Activated T-helper 2 cell treated with anti-CD3 and anti-CD28 coated beads, Interferon-gamma antibody, Interleukin-2, Interleukin-4, amounts not matched to agents 10 μg/mL and 5 μg/mL and 100 μg/mL, durations not matched to agents 14 hours and 24 hours and 36 hours (primary cell): ENCODE measurements at places on chromosomes 5 and 9. TPM values are rescaled to one million over a fixed set of nuclear protein-coding genes. Genes with fewer than 3 reads are reported as not detected.

The DENND1A gene
- total RNA-seq = 15.1 and 20.0 TPM in 2 replicates

DNA sequence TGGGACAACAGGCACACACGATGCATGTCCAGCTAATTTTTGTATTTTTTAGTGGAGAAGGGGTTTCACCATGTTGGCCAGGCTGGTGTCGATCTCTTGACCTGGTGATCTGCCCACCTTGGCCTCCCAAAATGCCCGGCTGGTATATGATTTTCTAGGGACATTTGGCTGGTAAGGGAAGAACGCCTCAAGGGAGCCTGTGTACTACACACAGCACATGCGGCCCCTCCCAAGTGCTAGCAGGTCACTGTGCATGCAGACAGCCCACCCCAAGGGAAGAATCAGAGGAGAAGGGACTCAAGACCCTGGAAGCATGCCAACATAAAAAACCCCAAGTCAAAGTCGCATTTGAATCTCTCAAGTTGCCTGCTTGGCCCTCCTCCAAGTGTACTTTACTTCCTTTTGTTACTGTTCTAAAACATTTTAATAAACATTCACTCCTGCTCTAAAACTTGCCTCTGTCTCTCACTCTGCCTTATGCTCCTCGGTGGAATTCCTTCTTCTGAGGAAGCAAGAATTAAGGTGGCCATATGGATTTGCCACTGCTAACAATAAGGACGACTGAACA is 24.3 kb upstream of the OTULINL start:
- peaks cover 3% of the 10 kb centered on the region for H3K27me3 ChIP-seq
- no peak overlapping the region for H3K4me3 ChIP-seq
- H3K27ac ChIP-seq = no peak overlapping the region
- peaks cover 9% of the 10 kb centered on the region for H3K4me1 ChIP-seq
- no peak for DNase-seq

The QRFP gene
- not detected in 2 replicates for total RNA-seq

The TRPM3 gene
- not detected in 2 replicates for total RNA-seq

The ADAMTS13 gene
- total RNA-seq = 1.5 and 1.6 TPM in 2 replicates

DNA sequence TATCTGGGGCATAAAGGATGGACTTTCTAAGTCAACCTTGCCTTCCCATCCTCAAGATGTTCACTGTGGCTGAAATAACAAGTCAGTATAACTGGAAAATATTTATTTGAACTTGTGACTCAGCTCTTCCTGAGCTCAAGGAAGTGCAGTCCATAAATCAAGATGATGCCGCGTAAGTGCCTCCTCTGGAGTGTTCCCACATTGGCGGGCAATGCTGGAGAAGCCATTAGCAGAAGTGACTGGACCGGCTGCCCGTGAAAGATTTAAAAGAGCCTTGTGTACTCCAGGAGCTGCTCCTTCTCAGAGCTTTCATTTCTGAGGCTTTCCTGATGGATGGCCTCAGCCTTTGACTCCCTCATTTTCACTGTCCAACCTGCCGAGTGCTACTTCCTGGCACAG is 17.4 kb downstream of the TMOD1 start:
- no peak overlapping the region for H3K27ac ChIP-seq
- no peak for DNase-seq
- H3K36me3 ChIP-seq = no peaks in the 10 kb centered on the region
- peaks cover 3% of the 10 kb centered on the region for H3K4me1 ChIP-seq

DNA sequence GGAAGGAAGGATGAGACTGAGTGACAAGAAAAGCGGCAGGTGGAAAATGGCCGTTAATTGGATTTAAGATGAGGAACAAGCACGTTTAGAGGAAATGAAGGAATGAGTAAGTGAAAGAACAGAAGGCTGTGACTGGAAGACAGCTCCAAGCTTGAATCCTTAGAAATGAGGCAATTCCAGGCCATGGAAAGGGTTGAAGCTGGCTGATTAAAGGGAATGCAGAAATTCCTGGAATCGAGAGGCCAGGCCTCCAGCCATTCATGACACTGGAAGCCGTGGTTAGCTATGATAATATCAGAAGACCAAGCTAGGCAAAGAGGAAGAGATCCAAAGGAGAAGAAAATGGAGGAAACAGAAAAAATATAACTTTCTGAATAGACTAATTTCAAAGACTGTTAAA is 84.2 kb downstream of the ARL15 start:
- peaks cover 7% of the 10 kb centered on the region for H3K27me3 ChIP-seq
- H3K4me3 ChIP-seq = no peak overlapping the region
- peaks cover 1% of the 10 kb centered on the region for H3K4me1 ChIP-seq
- no peak for DNase-seq
- H3K27ac ChIP-seq = no peak overlapping the region

DNA sequence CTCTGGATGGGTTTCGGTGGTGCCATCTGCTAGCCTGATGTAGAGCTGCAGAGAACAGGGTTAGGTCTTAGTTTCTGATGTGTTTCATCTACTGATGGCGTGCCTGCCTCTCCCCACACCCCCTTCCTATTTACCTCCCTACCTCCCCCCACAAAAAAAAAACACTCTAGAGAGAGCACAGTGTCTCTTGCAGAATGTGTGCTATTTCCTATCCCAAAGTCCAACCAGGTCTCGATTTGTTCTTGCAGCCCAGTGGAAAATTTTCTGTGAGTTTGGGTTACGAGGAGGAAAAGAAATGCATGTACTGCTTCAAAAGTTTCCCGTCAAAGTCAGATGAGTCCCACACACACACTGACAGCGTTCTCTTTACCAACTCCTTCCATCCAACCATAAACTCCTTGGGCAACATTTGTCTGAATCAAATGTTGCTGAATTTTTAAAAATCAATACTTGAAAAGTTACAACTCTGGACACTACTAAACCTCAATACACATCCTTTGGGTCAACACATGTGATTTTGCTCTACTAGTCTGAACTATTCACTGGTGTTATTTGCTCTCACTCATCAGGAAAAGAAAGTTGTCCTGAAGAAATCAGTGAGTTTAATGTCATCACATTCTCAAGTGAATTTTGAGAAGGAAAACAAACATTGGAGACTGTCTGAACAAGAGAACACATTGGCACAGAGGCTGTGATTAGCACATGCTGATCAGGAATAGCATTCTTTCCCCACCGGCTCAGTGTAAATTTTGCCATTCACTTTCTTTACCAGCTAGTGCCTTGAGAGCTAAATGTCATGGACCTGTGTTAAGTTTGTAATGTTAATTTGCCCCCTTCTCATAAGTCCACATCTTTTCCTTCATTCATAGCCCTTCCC is 84.1 kb downstream of the MAMDC2 start:
- no peak overlapping the region for H3K4me3 ChIP-seq
- no peak overlapping the region for H3K27ac ChIP-seq
- H3K4me1 ChIP-seq = no peaks in the 10 kb centered on the region
- no peaks in the 10 kb centered on the region for H3K36me3 ChIP-seq
- no peaks in the 10 kb centered on the region for H3K27me3 ChIP-seq
- no peak for DNase-seq

DNA sequence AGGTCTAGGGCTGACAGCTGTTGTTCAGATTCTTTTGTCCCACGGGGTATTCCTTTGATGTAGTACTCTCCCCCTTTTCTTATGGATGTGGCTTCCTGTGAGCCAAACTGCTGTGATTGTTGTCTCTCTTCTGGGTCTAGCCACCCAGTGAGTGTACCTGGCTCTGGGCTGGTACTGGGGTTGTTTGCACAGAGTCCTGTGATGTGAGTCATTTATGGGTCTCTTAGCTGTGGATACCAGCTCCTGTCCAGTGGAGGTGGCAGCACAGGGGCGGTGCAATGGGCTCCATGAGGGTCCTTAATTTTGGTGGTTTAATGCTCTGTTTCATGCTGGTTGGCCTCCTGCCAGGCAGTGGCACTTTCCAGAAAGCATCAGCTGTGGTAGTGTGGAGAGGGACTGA is 161.3 kb downstream of the CAVIN4 start:
- no peak overlapping the region for H3K4me3 ChIP-seq
- H3K4me1 ChIP-seq = no peaks in the 10 kb centered on the region
- no peak overlapping the region for H3K27ac ChIP-seq
- DNase-seq = no peak
- no peaks in the 10 kb centered on the region for H3K27me3 ChIP-seq
